GM19239 (cell line): ENCODE measurements at places on chromosomes 2 and 18.
A peak's percentile ranks its signal among the peaks of the same experiment; 100 is the strongest.

DNA sequence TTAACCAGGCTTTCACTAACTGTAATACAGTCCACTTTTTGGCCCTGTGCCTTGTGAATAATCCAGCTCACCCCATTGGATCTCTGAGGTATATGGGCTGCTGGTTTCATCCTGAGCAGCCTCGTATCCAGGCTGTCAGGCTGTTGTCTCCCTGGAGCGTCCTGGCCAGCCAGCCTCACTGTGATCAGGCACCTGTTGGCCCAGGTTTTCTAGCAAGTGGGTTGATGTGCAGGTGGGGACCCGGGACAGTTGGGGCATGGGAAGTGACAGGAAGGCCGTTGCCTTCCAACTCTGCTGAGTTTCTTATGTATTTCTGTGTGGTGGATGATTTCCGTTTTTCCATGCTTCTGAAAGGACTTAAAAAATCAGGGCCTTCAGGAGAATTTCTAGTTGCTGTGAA is 132.4 kb downstream of the ACOXL start:
- no peak for DNase-seq

GRCh38 chr2:43699761-43700160 is 23.5 kb upstream of the C1GALT1C1L start:
- no peak for DNase-seq

DNA sequence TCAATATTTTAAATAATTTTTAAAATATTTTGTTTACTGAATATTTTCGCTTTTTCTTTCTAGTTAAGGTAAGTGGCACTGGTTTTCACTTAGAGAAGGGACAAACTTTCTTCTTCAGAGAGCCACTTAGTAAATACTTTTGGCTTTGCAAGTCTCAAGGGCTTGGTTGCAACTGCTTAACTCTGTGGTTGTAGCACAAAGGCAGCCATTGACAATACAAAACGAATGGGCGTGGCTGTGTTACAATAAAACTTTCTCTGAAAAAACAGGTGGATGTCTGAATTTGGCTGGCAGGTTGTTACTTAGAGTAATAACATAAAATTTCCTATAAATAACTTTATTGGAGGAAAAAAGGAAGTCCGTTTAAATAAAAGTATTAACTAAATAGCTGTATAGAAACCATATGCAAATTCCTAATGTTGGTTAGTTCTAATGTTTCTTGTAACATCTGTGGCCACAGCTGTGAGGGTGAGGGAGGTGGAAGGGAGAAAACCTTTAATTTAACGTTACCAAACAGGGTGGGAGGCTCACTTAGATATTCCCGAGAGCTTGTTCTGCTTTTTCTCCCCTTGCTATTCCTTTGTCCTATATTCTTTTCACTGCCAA is 62.4 kb upstream of the TNP1 start:
- no peak for DNase-seq

GRCh38 chr18:58321986-58322385 is 278.0 kb downstream of the NEDD4L start:
- peak; percentile 27 for DNase-seq

DNA sequence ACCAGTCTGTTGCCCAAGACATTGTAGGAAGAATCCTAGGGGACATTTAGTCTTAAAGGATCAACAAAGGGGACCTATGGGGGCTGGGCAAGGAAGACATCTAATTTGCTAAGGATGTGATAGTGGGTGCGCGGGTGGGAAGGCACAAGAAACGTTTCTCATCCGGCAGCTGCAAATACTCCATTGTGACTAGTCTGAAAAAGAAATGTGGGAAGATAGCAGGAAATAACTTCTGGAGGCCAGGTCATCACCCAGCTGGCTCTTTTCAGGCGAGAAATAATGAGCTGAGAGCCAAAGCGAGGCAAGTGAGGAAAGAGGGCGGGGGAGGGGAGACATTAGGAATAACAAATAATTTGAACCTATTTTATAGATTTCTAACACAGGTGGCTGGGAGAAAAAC is 70.3 kb upstream of the NCK2 start:
- no peak for DNase-seq

GRCh38 chr2:86225581-86225980 is 26.3 kb downstream of the MRPL35 start:
- peak; percentile 64 for DNase-seq

DNA sequence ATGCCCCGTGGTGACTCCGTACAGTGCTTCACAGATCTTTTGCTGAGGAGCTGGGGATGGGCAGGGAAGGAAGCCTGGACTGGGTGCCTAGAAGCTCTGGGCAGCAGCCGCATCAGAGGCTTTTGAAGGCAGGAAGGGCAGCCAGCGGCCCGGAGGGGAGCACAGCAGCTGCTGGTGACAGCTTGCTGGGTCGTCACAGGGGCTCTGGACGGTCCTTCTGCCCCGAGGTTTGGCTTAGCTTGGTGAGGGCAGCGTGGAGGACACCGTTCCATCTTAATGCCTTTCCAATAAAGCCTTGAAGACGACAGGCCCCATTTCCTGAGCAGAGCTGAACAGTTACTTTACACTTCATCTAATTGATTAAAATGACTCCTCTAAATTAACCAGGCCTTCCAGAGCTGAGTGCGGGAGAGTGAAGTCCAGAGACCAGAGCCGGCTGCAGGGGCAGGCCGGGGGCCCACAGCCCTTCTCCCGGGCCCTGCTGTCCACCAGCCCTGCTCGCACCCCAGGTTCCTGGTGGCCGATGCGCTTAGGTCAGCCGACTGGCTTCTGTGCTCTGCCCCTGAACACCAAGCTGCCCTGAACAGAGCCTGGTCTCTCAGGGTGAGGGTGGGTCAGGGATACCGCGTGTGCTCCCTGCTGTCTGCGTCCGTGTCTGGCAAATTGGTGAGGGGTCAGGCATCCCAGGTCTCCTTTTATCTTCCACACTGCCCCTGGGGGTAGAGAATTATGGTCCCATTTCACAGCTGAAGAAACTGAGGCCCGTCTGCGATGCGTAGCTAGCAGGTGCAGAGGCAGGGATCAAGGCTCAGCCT is 43.5 kb downstream of the RRM2 start:
- no peak for DNase-seq

DNA sequence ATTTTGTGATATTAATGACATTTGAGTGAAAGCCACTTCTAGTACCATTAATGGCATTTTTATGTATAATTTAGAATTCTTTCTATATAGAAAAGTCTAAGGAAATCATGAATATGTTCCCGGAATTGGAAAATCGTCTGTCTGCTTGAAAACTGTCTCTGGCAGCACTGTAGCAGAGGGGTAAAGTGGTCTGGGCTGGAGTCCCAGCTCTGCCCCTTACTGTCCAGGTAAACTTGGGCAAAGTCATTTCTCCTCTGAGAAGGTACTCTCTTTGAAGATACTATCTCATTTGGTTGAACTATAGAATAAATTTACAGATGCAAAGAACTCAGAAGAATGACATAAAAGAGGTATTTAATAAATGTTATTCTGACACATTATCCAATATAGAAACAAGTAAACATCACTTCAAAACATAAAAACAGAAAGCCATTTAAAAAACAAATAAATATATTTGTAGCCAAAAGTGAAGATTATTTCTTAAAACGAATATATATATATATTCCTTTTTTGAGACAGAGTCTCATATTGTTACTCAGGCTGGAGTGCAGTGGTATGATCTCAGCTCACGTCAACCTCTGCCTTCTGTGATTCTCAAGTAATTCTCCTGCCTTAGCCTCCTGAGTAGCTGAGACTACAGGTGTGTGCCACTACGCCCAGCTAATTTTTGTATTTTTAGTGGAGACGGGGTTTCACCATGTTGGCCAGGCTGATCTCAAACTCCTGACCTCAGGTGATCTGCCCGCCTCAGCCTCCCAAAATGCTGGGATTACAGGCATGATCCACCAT is 149.8 kb upstream of the ITGA4 start:
- DNase-seq, result no peak

- no peak for DNase-seq
These were observed 309.7 kb upstream of the LRRTM4 start for GRCh38 chr2:77831898-77832297.

GRCh38 chr2:24507549-24507948 is 16.5 kb downstream of the NCOA1 start:
- DNase-seq, result no peak

DNA sequence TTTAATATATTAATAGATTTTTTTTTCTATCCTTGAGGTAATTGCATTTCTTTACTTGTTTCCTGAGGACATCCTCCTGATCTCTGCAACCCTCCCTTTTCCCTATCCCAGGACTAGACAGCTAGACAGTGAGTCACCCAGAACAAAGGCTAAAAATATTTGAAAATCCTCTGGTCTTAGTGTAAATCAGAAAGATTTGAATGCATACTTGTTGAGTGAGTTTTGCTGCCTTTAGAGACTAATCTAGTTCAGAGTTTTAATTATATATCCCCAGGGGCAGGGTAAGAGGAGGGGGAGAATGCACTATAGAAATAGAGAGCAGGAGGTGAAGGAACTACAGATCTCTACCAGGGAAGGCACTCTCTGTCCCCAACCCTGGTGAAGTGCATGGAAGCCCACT is 202.3 kb upstream of the TCF4 start:
- no peak for DNase-seq

GRCh38 chr18:62399781-62400308 is 74.7 kb downstream of the TNFRSF11A start:
- DNase-seq, result no peak

- no peak for DNase-seq
These were observed 8.9 kb upstream of the THUMPD2 start for GRCh38 chr2:39787950-39788349.

GRCh38 chr2:75088791-75089190 is 110.5 kb downstream of the TACR1 start:
- no peak for DNase-seq
